T follicular helper cell (primary cell): ENCODE measurements at places on chromosomes 1 and 21.

- no peak for DNase-seq
These were observed 35.6 kb downstream of the NUF2 start for GRCh38 chr1:163357378-163357777.

GRCh38 chr1:65260851-65261473, 48.4 kb upstream of the DNAJC6 start:
- DNase-seq: no peak

DNA sequence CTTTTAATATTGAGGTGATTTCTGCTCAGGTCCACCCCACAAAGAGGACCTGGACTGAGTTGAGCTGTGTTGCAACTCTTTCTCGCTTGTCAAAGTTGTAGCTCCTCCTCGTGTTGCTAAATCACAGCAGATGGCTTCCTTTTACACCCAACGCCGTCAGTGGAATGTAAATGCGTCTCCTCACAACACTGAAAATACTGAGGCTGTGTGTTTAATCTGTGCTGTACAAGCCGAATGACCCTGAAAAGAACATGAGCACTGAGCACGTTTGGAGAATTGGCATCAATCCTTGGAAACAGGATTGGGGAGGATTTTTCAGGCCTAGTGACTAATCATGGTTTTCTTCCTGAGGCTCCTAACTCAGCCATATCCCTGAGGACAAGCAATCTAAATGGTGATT, 196.0 kb downstream of the CRB1 start:
- no peak for DNase-seq

GRCh38 chr1:230077436-230078213, 10.6 kb downstream of the GALNT2 start:
- DNase-seq: no peak

GRCh38 chr1:36603461-36603860, 120.7 kb upstream of the CSF3R start:
- DNase-seq: no peak

DNA sequence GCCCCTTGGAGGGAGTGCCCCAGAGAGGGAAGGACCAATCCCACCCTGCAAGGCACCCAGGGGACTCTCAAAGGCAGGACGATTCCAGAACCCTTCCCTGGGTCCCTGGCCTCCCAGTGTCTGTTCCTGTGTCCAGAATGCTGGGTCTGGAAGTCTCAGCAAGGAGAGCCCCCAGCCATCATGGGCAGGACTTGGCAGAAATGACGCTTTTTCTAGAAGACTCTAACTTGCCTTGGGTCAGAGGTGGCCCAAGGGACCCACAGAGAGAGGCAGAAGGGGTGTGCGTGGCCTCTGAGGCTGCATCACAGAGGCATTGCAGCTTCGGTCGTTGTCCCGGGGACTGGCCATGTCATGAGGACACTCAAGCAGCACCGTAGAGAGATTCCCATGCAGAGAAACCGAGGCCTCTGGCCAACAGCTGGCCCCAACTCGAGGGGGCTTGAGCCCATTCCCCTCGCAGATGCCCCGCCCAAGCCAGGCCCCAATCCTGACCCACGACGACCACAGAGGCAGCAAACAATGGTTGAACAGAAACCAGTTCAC, 57.8 kb downstream of the WNT9A start:
- DNase-seq: no peak

GRCh38 chr1:89550995-89551394, 26.4 kb downstream of the LRRC8B start:
- DNase-seq: no peak

GRCh38 chr1:93516164-93516563, 68.2 kb downstream of the FNBP1L start:
- no peak for DNase-seq

GRCh38 chr1:155130272-155131006, 2.8 kb downstream of the EFNA1 start:
- no peak for DNase-seq

DNA sequence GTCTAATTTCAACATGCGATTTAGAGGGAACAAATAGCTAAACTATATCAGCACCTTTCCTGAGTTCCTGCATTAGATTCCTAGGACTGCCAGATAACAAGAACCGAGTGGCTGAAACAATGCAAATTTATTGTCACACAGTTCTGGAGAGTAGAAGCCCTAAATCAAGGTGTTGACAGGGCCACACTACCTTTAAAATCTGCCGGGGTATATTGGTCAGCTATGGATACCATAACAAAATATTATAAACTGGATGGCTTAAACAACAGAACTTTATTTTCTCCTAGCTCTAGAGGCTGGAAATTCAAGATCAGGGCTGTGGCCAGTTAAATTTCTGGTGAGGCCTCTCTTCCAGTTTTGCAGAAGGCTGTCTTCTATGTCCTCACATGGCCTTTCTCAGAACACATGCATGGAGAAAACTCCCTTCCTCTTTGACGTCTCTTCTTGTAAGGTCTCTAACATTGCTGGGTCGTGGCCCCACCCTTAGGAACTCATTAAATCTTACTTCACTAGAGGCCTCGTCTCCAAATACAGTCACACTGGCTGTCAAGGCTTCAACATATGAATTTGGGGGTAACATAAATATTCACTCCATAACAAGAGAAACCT, 144.3 kb downstream of the FCRL5 start:
- DNase-seq: no peak

- DNase-seq: no peak
These were observed 1067.9 kb downstream of the TTLL7 start for GRCh38 chr1:82931006-82931405.

- no peak for DNase-seq
These were observed 11.9 kb downstream of the ATP13A2 start for GRCh38 chr1:16999863-17000262.

GRCh38 chr1:44775930-44776729, 790 bp downstream of the RPS8 start:
- DNase-seq: no peak

GRCh38 chr1:233962878-233963277, 58.4 kb downstream of the SLC35F3 start:
- DNase-seq: no peak

DNA sequence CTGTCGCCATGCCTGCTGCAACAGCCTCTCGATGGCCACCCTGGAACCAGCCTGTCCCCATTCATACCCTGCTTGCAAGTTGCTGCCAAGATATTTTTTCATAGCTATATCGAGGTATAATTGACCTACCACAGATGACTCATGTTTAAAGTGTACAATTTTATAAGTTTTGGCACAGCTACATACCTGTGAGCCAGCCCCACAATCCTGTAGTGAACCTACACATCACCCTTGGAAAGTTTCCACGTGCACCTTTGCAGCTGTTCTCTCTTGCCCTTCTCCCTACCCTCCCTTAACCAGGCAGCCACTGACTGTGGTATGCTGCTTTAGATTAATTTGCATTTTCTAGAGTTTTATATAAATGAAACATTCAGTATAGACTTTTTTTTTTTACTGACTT, 23.0 kb upstream of the KCNJ6 start:
- no peak for DNase-seq

GRCh38 chr21:35548904-35549615, 500.0 kb upstream of the RUNX1 start:
- no peak for DNase-seq

DNA sequence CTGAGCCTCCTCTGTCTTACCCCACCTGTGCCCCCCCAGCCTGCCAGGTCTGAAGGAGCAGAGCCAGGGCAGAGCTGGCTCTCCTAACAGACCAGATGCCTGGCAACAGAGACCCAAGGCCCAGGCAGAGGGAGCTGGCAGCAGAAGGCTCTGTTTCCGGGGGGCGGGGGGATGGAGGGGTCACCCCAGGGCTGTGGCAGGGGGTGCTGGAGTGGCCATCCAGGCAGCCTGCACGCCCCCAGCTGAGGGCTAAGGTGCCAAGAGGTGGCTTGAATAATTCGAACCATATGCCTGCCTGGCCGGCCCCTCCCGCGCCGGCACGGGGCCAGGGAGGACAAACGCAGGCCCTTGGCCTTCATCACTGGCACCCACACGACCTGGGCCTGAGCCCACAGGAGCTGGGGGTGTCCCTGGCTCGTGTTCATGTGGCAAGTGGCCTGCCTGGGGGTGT, 16.0 kb upstream of the PLEKHG5 start:
- DNase-seq: no peak

DNA sequence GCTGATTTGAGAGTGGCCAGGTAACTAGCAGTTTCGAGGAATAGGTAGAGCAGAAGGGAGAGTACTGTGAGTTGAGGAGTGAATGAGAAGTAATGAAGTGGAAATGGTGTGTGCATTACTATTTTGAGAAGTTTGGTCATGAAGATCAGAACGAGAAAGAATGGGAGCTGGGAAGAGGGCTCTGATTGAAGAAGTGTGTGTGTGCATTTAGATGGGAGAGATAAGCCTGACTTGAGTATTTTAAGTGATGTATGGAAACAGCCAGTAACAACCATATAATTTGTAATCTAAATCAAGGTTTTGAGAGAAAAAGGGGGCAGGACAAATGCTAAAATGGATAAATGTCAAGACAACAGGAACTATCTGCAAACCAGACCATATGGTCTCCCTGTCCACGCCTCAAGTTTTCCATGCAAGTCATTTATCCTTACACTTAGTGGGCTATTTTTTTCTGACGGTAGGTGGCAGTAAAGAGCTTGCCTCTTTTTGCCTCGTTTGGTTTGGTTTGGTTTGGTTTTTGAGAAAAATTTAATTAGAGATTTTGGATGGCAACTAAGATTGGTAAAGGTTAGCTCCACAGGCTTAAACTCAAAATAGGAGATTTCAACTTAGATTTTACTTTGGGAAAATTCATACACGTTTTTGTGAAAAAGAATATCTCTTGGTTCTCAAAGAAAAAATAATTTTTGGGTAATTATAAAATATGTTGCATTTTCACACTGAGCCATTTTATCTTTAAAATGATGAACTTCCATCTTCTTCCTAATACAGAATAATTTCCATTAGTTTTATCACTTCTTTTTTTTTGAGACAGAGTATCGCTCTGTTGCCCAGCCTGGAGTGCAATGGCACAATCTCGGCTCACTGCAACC, 9.5 kb upstream of the B3GALNT2 start:
- no peak for DNase-seq

- DNase-seq: no peak
These were observed 591 bp downstream of the MRPL37 start for GRCh38 chr1:54200519-54200997.

DNA sequence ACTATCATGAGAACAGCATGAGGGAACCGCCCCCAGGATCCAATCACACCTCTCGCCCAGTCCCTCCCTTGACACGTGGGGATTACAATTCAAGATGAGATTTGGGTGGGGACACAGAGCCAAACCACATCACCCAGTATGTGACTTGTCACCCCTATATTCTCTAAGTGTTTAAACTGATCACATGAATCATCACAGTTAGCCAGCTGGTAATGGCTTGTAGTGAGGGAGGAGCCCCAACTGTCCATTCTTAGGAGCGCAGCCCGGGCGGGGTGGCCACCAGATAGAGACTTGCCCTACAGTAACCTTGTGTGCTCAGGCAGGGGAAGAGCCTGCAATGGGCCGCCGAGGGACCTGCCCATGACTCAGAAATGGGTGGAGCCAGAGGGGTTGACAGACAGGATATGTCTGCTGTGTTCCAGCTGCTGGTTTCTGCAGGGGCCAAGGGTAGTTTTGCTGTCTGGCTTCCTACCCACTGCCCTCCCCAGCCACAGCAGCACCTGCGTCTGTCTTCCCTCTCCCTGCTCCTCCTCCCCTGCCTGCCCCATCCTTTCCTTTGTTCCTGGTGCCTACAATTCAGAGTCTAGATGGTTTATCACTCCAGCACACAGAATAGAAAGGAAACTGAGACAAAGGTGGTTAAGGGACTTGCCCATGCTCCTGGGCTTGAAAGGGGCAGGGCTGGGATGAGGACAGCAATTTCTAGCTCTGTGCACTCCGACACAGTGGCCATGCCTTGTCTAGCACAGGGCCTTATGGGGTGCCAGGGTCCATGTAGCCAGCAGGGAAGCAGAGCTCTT, 9.2 kb downstream of the ABCG1 start:
- peak; percentile 89 for DNase-seq

GRCh38 chr1:180199018-180199417, 31.0 kb upstream of the LHX4 start:
- no peak for DNase-seq

DNA sequence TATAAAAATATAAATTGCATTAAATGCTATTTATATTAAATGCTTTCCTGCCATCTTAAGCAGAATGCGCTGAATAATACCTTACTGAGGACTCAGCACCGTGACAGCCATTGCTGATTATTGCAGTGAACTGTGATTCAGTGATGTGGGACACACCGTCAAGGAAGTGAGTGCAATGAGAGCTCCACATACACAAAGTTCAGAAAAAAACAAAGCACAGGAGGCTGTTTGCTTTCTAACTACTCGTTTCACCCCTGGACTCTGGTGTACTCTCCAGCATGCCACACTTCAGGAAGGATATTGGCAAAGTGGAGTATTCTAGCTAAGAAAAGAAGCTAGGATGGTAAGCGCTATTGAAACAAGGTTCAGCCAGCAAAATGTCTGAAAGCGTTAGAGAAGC, 57.4 kb upstream of the CXADR start:
- no peak for DNase-seq

DNA sequence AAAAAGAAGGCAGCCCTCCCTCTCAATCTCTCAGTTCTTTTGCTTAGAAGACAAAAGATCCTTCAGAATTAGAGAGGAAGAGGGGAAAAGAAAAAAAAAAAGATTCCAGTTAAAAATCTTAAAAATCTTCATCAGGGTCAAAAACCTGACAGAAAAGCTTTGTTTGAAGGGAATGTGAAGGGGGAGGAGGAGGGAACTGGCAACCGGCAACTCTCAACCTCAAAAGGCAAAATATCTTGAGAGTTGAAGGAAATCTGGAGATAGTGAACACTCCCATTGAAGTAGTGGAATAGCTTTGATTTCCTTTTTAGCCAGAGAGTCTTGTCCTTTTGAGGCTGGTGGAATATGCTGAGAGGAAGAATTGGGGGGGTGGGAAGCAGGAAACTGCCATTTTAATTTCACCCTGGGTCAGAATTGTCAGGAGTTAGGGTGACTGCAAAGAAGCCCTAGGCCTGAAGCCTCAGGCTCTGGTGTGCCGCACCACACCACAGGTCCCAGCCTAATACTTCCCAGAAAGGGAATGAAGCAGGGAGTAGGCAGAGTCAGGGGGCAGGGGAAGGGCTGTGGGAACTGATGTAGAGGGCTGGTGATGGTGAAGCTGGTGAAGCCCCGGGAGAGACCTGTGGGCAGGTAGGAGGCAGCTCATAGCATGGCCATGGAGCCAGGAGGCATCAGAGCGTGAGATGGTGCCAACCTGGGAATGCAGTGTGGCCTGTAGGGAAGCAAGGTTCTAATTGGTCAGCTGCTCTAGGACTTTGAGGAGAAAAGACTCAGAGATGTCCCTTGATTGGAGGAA, 24.6 kb downstream of the KIRREL1 start:
- DNase-seq: no peak

- no peak for DNase-seq
These were observed 9.8 kb downstream of the PAX7 start for GRCh38 chr1:18640228-18641004.

GRCh38 chr1:31843506-31843905, 27.7 kb upstream of the SPOCD1 start:
- DNase-seq: no peak

- no peak for DNase-seq
These were observed 15.5 kb upstream of the MAP3K7CL start for GRCh38 chr21:29114765-29115500.
